ENCODE measurements at places on chromosomes 6 and 20. TPM values are rescaled to one million over a fixed set of nuclear protein-coding genes. Genes with fewer than 3 reads are reported as not detected.

DNA sequence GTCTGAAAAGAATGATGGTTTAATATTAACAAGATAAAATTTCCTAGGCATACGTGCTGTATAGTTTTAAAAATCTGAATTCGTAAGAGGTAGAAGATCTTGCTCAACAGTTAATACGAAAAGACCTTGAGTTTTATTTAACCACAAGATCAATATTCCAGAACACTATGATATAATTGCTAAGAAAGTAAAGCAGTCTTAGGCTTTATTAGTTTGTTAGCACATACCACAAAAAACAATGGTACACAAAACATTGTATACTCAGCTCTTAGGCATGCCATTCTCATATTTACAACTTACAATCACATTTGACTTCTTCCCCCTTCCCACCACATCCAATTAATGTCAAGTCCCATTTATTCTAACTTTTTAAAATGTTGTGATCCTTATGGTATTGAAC, 24.4 kb upstream of the STXBP5 start:
- H3K27me3 ChIP-seq, result no peaks in the 10 kb centered on the region
- H3K36me3 ChIP-seq, result no peaks in the 10 kb centered on the region
- H3K4me1 ChIP-seq, result no peaks in the 10 kb centered on the region
- DNase-seq, result no peak
- H3K27ac ChIP-seq, result no peak overlapping the region
- no peak overlapping the region for H3K4me3 ChIP-seq

Gene VSTM2L
- not detected for total RNA-seq

DNA sequence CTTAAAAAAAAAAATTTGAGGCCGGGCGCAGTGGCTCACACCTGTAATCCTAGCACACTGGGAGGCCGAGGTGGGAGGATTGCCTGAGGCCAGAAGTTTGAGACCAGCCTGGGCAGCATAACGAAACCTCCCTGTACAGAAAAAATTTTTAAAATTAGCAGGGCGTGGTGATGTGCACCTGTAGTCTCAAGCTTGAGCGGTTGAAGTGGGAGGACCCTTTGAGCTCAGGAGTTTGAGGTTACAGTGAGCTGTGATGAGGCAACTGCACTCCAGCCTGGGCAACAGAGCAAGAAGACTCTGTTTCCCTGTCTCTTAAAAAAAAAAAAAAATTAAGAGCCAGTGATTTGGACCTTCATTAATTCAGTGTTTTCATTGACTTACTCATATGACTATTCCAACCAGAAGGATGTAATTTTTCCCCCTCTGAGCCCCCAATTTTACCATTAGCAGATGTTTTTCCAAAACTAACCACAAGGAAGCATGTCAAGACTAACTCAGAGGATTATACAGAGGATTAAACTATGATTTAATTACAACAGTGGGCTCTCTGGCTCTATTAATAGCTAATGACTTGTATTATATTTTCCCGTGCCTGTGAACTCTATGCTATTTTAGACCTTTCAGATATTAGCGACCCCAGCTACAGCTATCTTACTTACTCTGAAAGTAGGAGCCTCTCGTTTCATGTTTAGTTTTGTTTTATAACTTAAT, 75.1 kb downstream of the ARID1B start:
- DNase-seq, result no peak
- no peak overlapping the region for H3K4me3 ChIP-seq
- peak overlapping the region; percentile 51 for H3K27ac ChIP-seq
- H3K36me3 ChIP-seq, result no peaks in the 10 kb centered on the region
- H3K27me3 ChIP-seq, result no peaks in the 10 kb centered on the region

Gene C20orf173
- not detected for total RNA-seq

DNA sequence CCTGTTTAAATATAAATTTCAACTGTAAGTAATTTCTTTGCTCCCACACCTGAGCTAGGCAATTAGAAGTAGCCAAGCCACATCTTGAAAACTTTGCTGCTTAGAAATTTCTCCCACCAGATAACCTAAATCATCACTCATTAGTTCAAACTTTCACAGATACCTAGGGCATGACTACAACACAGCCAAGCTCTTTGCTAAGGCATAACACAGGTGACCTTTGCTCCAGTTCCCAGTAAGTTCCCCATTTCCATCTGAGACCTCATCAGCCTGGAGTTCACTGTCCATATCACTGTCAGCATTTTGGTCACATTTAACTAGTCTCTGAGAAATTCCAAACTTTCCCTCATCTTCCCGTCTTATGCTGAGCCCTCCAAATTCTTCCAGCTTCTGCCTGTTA, 79.8 kb upstream of the OPRM1 start:
- H3K27ac ChIP-seq, result no peak overlapping the region
- peaks cover 3% of the 10 kb centered on the region for H3K4me1 ChIP-seq
- H3K27me3 ChIP-seq, result no peaks in the 10 kb centered on the region
- no peak for DNase-seq
- no peaks in the 10 kb centered on the region for H3K36me3 ChIP-seq
- H3K4me3 ChIP-seq, result no peak overlapping the region

Gene BAG2
- 8.2 TPM for total RNA-seq

Gene SIRPB2
- total RNA-seq, result not detected

DNA sequence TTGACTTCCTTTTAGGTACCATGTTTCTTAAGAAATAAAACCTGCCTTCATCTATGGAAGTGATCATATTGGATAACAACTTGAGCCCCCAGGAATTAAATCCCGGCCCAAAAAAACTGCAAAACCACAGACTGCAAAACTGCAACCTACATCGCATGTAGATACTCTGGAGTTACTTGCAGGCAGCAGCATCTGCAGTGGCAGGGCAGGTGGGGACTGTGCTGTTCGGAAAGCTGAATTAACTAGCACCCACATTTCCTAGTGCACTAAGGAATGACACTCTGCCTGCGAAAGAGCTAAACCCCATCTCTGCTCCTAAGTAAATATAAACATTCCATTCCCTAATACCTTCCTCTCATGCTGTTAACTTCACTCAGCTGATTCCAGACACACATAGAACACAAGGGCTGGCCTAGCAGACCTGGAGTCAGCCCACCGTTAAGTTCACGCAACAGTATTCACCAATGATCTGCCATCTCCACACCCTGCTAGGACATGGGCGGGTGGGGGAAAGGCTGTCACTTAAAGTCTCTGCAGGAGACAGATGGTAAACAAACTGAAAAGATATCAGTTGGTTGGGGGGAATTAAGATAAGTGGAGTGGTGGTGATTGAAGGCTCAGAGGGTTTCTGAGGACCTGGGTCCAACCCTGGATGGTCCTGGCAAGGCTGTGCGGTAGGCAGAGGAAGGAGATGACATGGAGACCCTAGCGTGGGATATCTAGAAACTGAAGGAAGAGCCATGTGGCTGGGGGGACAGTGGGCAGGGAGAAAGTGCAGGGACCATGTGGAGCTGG, 128.4 kb downstream of the SYCP2 start:
- H3K4me3 ChIP-seq, result no peak overlapping the region
- DNase-seq, result no peak
- no peaks in the 10 kb centered on the region for H3K36me3 ChIP-seq
- no peaks in the 10 kb centered on the region for H3K4me1 ChIP-seq
- peaks cover 19% of the 10 kb centered on the region for H3K27me3 ChIP-seq

Gene ADGB
- total RNA-seq, result not detected

DNA sequence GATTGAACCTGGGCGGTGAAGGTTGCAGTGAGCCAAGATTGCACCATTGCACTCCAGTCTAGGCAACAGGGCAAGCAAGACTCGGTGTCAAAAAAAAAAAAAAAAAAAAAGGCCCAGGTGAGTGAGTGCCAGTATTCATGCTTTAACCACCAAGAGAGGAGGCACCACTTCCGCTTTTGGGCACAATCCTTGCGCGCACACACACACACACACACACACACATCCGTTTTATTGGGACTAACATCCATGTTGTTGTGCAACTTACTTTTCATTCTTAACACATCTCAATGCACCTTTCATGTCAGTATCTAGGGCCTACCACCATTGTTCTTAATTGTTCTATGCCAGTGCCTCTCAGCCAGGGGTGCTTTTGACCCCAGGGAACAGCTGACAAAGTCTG, 263.0 kb downstream of the CDC5L start:
- H3K27me3 ChIP-seq, result peaks cover 5% of the 10 kb centered on the region
- H3K4me3 ChIP-seq, result no peak overlapping the region
- no peak for DNase-seq
- H3K36me3 ChIP-seq, result no peaks in the 10 kb centered on the region
- H3K27ac ChIP-seq, result no peak overlapping the region
